Neural crest cell (in vitro differentiated cells): ENCODE measurements at places on chromosomes 7 and 10.

DNA sequence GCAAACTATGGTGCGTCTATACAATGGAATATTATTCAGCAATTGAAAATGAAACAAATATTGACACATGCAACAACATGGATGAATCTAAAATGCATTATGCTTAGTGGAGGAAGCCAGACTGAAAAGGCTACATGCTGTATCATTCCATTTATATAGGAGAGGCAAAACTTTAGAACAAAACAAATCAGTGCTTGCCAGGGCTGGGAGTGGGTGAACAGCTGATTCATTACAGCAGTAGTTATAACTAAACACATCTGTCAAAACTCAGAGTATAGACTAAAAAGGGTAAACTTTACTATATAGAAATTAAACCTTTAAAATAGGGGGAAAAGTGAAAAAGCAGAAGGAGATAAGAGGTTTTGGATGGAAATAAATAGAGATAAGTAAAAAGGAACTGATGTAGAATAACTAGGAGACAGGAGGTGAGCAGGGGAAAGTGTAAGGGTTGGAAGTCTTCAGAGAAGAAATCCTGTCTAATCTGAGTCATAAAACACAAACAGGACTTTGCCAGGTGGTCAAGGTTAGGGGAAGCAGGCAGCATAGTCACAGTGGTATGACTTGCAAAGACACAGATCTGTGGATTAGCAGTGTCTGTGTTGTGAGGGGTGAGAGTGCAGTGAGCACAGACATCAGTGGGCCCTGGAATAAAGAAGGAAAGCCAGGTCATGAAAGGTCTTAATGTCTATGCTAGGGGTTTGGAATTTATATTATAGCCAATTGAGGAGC lies 349.8 kb downstream of the PHTF2 start:
- DNase-seq: no peak

GRCh38 chr10:100808876-100809275 lies 63.5 kb downstream of the PAX2 start:
- DNase-seq: no peak

- no peak for DNase-seq
Measured at GRCh38 chr10:56623064-56623463, 262.0 kb upstream of the ZWINT start.

DNA sequence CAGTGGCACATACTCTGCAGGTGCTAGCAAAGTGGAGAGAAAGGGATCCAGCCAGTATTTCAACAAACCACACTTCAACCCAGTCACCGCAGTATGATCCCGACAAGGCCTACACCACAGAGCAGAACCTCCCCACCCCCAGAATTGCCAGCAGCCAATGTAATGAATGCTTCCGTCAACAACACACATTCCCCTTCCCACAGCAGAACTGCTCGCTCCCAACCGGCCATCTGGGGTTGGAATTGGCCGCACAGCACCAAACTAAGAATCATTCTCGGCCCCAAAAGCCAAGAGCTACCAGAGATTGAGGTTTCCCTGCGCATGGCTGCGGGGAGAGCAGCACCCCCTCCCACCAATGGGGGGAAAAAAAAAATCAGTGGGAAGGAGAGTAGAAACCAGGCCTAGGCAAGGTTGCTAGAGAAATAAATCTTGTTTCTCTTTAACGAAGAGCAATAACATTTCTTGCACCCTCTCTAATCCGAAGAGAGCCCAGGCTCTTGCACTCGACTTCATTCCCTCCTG lies 1.1 kb downstream of the WASL start:
- DNase-seq: peak; percentile 31

DNA sequence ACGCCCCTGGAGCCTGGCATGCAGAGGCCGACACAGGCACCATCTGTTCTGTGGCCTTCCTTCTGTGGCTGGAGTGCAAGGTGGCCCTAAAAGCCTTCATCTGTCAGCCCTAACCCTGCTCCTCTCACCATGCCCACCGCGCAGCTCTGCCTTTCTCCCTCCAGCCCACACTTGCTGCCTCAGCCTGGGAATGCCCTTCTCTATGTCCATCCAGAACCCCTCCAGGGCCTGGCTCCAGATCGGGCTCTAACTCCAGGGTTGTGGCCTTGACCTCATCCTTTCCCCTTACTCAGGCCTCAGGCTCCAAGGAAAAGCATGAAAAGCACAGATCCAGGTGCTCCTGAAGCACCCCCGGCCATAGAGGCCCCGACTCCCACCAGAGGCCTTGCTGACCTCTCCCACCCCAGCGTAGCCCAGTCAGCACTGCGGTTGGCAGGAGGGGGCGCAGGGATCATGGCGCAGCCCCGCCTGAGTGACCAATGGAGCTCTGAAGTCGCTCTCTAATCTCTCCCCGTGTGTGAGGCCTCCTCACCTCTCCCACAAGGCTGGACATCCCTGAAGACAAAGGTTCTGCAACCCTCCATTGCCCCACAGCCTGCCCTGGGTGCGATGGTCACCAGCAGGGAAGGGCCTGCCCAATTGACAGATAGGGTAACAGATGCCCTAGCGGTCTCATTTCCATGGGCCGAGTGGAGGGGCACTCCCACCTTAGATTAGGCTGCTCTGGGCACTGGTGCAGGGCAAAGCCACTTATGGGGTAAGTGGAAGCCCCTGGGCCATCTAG lies 9.2 kb downstream of the ZCCHC24 start:
- DNase-seq: no peak

- DNase-seq: no peak
Measured at GRCh38 chr7:133563251-133563650, 310.4 kb downstream of the EXOC4 start.

DNA sequence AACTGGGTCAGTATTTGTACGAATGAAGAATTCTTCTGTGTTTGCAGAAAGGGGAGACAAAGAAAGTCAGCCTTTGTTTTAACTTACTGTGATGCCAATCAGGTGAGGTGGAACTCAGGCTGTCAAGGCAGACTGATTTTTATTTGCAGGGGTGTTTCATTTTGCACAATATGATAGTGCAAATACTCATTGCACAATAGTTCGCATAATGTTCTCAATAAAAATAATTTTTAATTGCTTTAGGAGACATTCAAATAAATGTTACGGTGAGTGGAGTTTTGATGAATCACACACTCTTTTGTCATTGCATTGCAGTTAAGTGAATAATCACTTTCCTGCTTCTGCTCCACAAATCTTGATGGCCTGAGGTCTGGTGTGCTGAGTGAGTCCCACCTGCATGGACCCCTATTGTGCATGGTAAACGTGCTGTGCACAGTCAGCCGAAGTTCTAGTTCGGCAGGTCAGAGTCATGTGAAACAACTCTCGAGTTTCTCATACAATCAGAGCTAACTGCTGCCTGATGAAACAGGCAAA lies 141.3 kb upstream of the FZD8 start:
- DNase-seq: no peak

- DNase-seq: no peak
Measured at GRCh38 chr10:71128311-71128980, 83.9 kb upstream of the UNC5B start.

DNA sequence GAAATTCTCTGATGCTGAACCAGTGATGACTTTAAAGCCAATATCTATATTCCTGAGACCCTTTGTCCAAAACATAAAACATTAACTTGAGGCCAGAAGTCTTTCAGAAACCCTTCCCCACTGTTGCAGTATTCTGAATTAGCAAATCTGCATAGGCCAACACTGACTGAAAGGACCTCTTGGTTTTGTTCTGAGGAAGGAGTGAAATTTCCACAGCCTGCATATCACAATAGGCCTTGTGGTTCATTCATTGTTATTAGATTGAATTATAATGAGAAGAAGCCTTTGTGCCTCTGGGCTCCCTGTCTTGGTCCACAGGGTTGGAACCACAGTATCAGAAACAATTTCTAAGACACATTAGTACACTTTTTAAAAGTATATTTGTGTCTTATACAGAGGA lies 90.3 kb downstream of the CCNY start:
- DNase-seq: no peak

GRCh38 chr7:26182706-26183105 lies 17.8 kb downstream of the HNRNPA2B1 start:
- DNase-seq: no peak

DNA sequence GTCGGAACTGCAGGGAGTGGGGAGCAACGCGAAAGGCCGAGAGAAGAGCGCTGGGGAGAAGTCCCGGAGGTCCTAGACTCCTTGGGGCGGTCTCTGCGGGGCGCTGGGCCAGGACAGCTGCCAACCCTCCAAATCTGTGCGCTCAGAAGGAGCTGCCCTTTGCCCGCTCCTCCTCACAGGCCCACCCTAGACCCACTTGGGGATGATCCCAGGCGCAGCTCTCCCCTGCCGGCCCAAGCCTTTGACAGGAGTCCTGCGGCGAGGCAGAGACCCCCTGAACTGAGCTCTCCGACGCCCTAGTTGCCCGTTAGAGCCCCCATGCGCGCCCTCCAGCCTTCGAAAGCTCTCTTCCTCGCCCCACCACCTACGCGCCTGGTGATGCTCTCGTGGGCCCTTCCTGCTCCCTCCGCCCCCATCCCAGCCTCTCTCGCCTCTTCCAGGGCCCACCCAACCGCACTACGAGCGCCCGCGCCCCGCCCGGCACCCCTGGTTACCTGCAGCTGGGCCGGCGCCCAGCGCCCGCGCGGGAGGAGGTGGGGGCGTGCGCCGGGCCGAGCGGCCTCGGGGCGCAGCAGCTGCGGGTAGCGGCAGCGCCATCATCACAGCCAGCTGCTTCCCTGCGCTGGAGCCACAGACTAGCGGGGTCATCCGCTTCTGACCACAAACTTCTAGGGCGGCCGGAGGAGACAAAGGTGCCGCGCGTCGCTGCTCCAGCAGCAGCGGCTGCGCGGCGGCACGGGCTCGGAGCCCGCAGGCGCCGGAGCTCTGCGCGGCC lies 353.4 kb downstream of the DNAJB6 start:
- peak; percentile 40 for DNase-seq

DNA sequence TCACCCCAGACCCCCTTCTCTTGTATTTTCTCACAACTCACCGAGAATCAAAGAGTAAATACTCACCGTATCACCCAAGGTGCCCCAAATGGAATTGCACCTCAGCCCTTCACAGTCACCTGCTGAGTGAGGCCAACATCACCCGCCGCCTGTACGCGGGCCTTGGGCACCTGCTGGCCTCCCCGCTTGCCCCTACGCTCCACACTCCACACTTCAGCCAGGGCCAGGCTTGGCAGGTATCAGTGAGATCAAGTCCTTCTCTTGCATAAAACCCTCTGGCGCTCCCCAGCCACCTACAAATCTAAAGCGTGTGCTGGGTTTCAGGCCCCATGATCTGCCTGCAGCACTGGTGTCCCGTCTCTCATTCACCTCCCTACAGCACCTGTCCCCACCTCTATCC lies 300.6 kb downstream of the GFRA1 start:
- DNase-seq: no peak

- DNase-seq: no peak
Measured at GRCh38 chr10:126729314-126729870, 58.9 kb upstream of the C10orf90 start.
